ENCODE measurements at places on chromosomes 6 and 20. TPM values are rescaled to one million over a fixed set of nuclear protein-coding genes. Genes with fewer than 3 reads are reported as not detected.

Gene VSX1
- total RNA-seq, result not detected

Gene GSTA2
- total RNA-seq, result not detected

Gene PLAGL1
- 14.4 TPM for total RNA-seq

- H3K4me3 ChIP-seq, result no peak overlapping the region
- no peak overlapping the region for H3K27ac ChIP-seq
- H3K27me3 ChIP-seq, result no peaks in the 10 kb centered on the region
- no peaks in the 10 kb centered on the region for H3K4me1 ChIP-seq
- no peak for DNase-seq
Measured at GRCh38 chr6:79993012-79993910, 11.2 kb upstream of the TTK start.

DNA sequence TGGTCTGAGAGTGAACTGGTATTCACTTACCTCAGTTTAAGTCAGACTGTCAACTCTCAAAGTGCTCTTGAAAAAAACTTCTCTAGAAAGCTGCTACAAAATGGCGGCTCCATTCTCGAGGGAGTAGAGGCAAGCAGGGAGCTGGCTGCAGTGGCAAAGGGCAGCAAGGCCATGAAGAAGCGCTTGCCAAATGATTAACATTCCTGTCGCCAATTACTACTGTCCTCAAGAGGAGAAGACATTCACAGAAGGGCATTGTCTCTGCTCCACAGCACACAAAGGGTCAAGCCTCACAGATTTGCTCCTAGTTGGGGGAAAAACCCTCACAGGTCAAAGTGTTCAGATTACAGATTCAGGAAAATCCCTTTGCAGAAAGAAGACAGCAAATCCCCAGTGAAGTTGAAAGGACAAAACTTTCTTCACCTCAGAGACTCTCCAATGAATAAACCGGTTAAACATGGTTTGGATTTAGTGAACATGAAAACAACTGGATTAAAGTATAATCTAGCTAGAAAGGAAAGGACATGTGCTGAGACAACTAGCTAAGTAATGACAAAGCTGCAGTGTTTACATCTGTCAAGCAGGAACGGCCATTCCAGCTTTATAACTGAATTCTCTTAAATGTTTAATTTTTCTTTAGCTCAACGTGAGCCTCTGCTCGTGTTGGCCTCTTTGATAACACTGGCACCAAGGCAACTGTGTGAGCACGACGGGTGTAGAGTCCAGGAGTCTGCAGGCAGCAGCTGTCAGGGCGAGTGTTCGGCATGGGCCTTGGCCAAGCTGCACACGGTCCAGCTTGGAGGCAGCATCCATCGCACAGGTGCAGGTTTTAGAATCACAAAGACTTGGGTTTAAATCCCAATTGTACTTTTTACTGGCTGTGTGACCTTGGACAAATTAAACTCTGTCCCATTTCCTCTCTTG lies 37.6 kb downstream of the NR2E1 start:
- H3K4me1 ChIP-seq, result peaks cover 10% of the 10 kb centered on the region
- H3K36me3 ChIP-seq, result no peaks in the 10 kb centered on the region
- no peak overlapping the region for H3K27ac ChIP-seq
- no peak for DNase-seq

DNA sequence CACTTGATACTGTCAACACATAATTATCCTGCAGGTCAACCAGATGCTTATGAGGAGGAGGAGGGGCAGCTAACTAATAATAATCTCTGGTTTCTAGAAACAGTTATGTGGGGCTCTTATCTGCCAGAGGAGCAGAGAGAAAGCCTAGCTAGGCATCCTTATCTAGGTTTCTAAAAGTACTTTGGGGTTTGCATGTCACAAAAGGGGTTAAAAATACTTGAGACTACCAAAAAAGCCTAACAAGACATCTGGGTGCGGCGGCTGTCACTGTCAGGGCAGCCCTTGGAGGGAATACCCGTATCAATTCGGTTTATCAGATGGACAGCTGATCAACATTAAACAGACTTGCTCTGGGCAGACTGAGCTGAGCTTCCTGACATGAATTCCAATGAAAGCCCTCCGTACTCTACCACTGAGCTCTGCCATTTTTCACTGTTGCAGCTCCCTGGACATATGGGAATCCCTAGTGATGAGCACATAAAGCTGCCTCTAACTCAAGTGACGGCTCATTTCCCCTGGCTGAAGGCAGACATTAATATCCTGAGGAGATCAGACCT lies 166.6 kb downstream of the PDSS2 start:
- peaks cover 11% of the 10 kb centered on the region for H3K4me1 ChIP-seq
- DNase-seq, result no peak
- H3K27ac ChIP-seq, result no peak overlapping the region
- H3K27me3 ChIP-seq, result no peaks in the 10 kb centered on the region
- no peak overlapping the region for H3K4me3 ChIP-seq
- no peaks in the 10 kb centered on the region for H3K36me3 ChIP-seq

- no peaks in the 10 kb centered on the region for H3K36me3 ChIP-seq
- no peak for DNase-seq
- no peak overlapping the region for H3K4me3 ChIP-seq
Measured at GRCh38 chr6:127124680-127125079, 6.2 kb downstream of the RSPO3 start.

DNA sequence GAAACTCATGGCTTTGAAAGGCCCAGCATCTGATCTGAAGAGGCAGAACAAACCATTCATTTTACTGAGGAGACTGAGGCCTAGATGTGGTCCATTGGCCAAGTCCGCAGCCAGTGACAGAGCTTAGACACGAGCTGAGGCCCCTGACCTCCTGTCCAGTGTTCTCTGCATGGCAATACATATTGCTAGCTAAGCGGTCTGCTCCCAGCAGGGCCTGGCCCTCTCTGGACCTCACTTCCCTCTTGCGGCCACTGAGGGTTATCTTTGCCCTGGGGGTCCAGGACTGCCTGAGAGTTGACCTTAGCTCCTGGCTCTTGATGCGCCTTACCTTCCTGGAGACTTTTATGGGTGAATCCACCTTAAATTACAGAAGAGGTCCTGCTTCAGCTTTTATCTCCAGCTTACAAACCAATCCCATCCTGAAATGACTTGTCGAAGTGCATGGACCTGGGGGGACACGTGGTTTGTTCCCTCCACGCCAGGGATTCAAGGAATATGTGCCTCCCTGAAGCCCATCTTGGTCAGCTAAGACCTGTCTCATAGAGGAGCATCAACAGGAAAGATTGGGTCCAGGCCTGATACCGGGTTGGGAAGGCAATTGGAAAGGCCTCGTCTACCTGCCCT lies 75.6 kb downstream of the CNBD2 start:
- H3K4me3 ChIP-seq, result no peak overlapping the region
- no peaks in the 10 kb centered on the region for H3K27me3 ChIP-seq
- no peak for DNase-seq
- H3K36me3 ChIP-seq, result peaks cover 13% of the 10 kb centered on the region
- H3K27ac ChIP-seq, result no peak overlapping the region

GRCh38 chr20:22974354-22974753 lies 60.8 kb upstream of the SSTR4 start:
- peaks cover 18% of the 10 kb centered on the region for H3K27me3 ChIP-seq
- no peak overlapping the region for H3K4me3 ChIP-seq
- no peaks in the 10 kb centered on the region for H3K36me3 ChIP-seq

GRCh38 chr20:48623176-48623905 lies 204.5 kb downstream of the PREX1 start:
- peaks cover 25% of the 10 kb centered on the region for H3K4me1 ChIP-seq
- no peak overlapping the region for H3K4me3 ChIP-seq
- no peaks in the 10 kb centered on the region for H3K36me3 ChIP-seq
- DNase-seq, result no peak
- no peaks in the 10 kb centered on the region for H3K27me3 ChIP-seq
- H3K27ac ChIP-seq, result no peak overlapping the region

DNA sequence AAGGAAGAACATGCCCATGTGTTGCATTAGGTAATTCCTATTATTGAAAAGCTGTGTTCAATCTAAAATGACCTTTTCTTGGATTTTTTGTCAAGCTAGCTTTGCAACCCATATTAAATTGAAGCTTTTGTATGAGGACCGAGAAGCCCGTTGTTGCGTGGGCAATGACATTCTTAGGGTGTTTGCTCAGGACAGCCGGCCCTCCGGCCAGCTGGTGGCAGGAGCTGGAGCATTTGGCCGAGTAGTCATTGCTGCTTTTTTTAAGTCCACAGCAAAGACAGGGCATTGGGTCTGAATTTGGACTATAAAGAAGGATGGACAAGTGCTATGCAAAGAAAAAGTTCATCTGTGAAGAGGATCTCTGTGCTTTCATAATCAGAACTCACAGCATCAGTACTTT lies 365.8 kb downstream of the SAMD5 start:
- H3K27ac ChIP-seq, result no peak overlapping the region
- DNase-seq, result no peak
- no peaks in the 10 kb centered on the region for H3K36me3 ChIP-seq
- H3K27me3 ChIP-seq, result no peaks in the 10 kb centered on the region
- no peak overlapping the region for H3K4me3 ChIP-seq

GRCh38 chr20:37295001-37295400 lies 5.5 kb downstream of the MANBAL start:
- peaks cover 55% of the 10 kb centered on the region for H3K4me1 ChIP-seq
- peak overlapping the region; percentile 84 for H3K27ac ChIP-seq
- H3K27me3 ChIP-seq, result no peaks in the 10 kb centered on the region
- peak overlapping the region; percentile 27 for H3K4me3 ChIP-seq
- H3K36me3 ChIP-seq, result peaks cover 16% of the 10 kb centered on the region

DNA sequence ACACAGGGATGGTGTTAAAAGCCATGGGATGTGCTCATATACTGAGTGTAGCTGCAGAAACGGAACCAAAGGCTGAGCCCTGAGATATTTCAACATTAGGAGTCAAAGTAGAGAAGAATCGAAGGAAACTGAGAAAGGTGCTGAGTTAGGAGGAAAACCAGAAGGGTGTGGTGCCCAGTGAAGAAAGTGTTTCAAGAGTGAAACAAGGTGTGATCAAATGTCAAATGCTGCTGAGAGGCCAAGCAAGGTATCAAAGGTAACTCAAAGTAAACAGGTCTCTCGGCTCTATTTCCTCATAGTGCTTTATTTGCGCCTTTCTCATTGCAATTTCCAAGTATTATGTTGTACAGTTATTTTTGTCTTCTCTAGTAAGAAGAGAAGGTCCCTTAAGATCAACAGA lies 94.1 kb downstream of the PRDM1 start:
- H3K4me3 ChIP-seq, result no peak overlapping the region
- H3K27ac ChIP-seq, result no peak overlapping the region
- H3K4me1 ChIP-seq, result peaks cover 29% of the 10 kb centered on the region
- no peaks in the 10 kb centered on the region for H3K36me3 ChIP-seq
- DNase-seq, result no peak
- no peaks in the 10 kb centered on the region for H3K27me3 ChIP-seq

DNA sequence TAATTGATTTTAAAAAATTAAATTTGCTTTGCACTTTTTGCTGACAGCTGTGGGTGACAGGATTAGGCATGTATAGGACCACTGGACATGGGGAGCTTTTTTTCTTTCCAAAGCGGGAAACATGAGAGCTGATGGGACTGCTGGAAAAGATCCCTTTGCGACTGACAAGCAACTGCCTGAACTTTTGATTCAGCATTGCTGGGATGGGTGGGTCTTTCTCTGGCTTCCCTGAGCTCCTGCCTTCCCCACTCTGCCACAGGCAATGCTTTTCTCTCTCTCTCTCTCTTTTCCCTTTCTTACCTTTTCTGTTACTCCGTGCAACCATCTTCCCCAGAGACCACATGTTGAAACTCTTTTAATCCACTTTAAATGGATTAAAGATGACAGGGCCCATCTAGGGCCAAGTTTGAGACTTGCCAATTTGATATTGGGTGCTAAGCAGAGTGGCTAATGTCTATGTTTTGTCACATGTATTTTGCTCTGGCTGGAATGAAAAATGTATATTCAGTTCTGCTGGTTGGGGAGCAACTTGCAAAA lies 33.5 kb upstream of the TPD52L1 start:
- no peak overlapping the region for H3K4me3 ChIP-seq
- no peak overlapping the region for H3K27ac ChIP-seq
- no peaks in the 10 kb centered on the region for H3K27me3 ChIP-seq
- no peak for DNase-seq
- no peaks in the 10 kb centered on the region for H3K36me3 ChIP-seq

GRCh38 chr6:138424004-138424904 lies 20.2 kb downstream of the HEBP2 start:
- no peaks in the 10 kb centered on the region for H3K36me3 ChIP-seq
- H3K4me3 ChIP-seq, result no peak overlapping the region
- DNase-seq, result no peak
- H3K27me3 ChIP-seq, result no peaks in the 10 kb centered on the region

DNA sequence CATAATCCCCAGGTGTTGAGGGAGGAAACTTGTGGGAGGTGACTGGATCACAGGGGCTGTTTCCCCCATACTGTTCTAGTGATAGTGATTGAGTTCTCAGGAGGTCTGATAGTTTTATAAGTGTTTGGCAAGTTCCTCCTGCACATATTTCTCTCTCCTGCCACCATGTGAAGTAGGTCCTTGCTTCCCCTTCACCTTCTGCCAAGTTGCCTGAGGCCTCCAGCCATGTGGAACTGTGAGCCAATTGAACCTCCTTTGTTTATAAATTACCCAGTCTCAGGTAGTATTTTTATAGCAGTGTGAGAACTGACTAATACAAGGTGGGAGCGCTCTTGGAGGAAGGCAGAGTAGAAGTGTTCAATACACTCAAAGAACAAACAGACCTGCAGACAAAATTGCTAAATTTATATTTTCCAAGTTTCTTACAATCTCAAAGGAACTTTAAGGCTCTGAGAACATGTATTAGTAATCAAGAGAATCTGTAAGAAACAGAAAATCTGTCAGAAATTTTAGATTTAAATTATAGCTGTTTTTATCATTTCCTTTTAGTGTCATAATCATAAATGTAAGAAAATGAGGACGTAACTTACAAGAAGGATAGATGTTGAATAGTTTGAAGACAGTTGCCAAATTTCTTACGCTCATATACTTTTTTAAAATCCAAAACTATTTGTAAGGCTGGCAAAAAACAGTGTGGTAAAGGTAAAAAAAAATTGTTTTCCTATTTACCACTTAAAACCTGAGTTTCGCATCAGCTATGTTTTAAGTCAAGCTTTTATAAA lies 77.7 kb downstream of the ASCC3 start:
- H3K27me3 ChIP-seq, result no peaks in the 10 kb centered on the region
- peak overlapping the region; percentile 66 for H3K27ac ChIP-seq
- H3K4me3 ChIP-seq, result no peak overlapping the region
- no peaks in the 10 kb centered on the region for H3K36me3 ChIP-seq
- peaks cover 29% of the 10 kb centered on the region for H3K4me1 ChIP-seq

- DNase-seq, result no peak
- H3K27ac ChIP-seq, result no peak overlapping the region
- no peaks in the 10 kb centered on the region for H3K36me3 ChIP-seq
- no peaks in the 10 kb centered on the region for H3K27me3 ChIP-seq
Measured at GRCh38 chr6:101126501-101126900, 245.4 kb upstream of the ASCC3 start.

- H3K36me3 ChIP-seq, result no peaks in the 10 kb centered on the region
- H3K4me3 ChIP-seq, result no peak overlapping the region
- H3K27ac ChIP-seq, result no peak overlapping the region
- no peaks in the 10 kb centered on the region for H3K27me3 ChIP-seq
Measured at GRCh38 chr20:64279826-64280459, 24.4 kb downstream of the PCMTD2 start.

DNA sequence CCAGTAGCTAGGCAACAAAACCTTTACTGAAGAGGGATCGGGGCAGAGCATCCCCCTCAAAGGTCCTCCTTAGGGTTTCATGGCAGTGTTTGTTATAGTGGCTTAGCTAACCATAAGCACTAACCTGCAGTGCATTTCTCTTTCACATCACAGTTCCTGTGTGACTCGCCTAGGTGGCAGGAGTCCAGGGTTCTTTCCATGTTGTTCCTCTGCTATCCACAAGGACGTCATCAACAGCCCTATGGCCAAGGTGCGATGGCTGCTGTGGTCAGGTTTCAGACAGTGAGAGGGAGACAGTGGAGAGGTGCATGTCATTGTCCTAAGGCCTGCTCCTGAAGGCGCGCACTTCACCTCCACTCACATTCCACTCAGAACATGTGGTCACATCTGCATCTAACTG lies 38.8 kb upstream of the FOXA2 start:
- peaks cover 21% of the 10 kb centered on the region for H3K27me3 ChIP-seq
- no peak overlapping the region for H3K4me3 ChIP-seq
- H3K27ac ChIP-seq, result no peak overlapping the region
- DNase-seq, result peak; percentile 50

Data from PC-3 (cell line).